ENCODE measurements at places on chromosomes 6 and 20.

DNA sequence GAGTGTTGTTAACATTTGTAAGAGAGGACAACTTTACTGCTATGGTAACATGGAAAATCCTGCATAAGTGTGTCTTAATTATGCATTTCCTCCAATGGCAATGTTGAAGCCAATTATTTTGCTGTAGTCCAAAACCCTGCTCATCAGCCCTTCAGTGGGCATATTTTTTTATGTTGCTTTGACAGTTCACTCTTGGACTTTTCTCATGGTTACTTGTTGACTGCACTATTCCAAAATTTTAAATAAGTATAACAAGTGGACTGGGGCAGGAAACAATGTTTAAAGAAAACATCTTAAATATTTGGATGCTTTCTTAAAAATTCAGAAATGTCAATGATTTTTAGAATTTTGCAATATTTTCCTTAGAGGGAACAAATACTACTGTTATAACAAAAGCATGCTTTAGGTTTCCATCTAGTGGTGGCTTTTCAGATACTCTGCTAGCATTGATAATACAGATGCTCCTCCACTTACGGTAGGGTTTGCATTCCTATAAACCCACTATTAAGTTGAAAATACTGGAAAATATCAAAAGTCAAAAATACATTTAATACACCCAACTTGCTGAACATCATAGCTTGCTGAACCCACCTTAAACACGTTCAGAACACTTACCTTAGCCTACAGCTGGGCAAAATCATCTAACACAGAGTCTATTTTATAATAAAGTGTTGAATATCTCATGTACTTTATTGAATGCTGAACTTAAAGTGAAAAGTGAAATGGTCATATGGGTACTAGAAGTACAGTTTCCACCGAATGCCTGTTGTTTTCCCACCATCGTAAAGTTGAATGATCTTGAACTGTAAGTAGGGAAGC lies 86.4 kb downstream of the ADGRG6 start:
- DNase-seq = no peak

DNA sequence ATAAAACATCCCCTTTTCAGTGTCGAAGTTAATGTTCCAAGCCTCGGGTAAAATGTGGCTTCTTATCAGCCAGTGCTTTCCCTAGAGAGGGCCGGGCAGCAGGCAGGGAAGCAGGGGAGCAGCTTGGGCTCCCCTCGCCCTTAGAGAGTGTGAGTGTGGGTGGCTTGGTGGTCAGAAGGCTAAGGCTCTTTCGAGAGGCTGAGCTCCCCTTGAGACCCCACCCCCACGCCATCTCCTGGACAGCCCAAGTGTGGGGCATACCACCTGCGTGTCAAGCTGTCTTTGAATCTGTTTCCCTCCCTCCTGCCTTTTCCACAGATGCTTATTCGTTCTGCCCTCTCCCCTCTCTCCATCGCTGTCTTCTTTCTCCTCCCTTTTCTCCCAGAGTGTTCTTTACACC lies 95.1 kb upstream of the FOXP4 start:
- DNase-seq = no peak

GRCh38 chr20:39899881-39900280 lies 789.2 kb downstream of the MAFB start:
- DNase-seq = no peak

DNA sequence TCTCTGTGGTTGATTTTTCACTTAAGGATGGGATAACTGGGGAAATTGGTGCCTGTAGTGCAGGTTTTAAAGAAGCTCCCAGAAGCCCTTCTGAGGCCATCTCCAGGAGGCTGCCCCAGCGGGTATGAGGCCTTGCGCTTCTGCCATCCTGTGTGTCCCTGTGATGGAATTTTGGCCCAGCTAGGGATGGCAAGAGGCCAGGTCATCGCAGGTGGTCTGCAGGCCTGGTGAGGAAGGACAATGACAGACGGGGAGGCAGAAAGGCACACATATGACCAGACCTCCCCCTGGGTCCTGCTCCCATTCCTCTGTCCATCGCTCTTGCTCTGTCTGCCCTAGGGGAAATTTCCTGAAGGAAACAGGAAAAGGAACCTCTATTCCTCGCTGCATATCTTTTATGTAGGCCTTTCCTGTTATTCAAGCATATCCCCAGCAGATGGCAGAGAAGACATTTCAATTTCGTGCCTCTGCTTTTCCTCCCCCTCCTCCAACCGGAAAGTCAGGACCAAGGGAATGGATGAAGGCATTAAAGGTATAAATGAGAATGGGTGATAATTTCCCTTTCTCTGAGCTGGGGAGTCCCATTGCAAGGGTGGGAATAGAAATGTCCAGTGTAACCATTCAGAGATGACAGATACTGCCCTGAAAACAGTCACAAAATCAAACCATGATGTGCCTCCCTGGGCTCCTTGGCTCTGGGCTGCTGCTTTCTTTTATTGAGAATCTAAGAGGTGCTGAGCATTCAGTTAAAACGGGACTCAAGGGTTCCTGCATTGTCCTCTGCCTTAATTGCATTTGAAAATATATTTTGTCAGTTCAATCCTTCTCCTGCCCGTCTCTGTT lies 17.6 kb upstream of the HLA-F start:
- peak; percentile 11 for DNase-seq

GRCh38 chr20:36318166-36318565 lies 12.0 kb downstream of the DLGAP4 start:
- DNase-seq = no peak

DNA sequence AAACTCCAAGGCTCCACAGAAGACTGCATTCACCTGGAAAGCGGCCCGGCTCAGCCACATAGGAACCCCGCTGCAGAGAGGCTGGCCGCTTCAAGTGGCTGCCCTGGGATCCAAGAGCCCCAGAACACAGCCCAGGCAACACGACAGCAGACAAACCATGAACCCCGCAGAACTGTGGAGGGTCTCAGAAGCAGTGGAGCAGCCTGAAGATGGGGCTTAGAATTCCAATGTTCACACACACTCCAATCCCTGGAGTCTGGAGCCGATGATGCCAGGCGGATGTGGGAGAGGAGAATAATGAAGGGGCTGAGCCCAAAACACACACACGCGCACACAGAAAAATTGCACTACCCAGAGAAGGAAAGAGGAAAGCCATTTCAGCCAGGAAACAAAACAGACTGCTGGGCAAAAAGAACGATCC lies 52.4 kb downstream of the NINL start:
- DNase-seq = no peak

- DNase-seq = no peak
Measured at GRCh38 chr6:79878142-79878748, 69.1 kb downstream of the ELOVL4 start.

GRCh38 chr6:15290067-15290680 lies 44.3 kb downstream of the JARID2 start:
- DNase-seq = no peak

DNA sequence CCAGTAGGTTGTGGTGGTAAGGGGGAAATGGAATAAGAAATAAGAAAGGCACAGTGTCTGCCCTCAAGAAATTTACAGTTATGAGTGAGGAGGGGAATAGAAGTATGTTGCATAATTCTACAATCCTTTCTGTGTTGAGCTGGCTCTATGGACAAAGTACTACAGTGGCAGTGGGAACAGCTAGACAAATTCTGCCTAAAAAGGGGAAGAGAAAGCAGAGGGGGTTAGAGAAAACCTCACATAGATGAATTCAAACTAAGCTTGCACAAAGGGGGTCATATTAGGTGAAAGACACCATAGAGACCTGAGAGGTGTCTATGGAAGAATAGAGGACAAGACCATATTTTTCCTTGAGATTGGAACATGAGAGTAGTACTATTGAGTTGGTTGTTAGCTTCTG lies 146.9 kb upstream of the VGLL2 start:
- no peak for DNase-seq

DNA sequence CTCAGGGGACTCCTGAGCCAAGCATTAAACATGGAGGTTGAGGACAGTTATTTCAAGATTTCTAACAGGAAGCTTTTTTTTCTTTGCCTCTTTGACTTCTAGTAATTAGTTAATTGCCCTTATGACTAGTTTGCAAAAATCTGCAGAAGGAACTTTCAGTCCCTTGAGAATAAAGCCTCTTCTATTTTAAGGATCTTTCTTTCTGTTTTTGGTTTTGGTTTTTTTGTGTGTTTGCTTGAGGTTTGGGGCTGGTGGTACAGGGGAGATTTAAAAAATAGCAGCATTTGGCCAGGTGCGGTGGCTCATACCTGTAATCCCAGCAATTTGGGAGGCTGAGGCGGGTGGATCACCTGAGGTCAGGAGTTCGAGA lies 259.3 kb downstream of the BMP7 start:
- no peak for DNase-seq

GRCh38 chr6:160215232-160215631 lies 43.4 kb downstream of the SLC22A2 start:
- no peak for DNase-seq

DNA sequence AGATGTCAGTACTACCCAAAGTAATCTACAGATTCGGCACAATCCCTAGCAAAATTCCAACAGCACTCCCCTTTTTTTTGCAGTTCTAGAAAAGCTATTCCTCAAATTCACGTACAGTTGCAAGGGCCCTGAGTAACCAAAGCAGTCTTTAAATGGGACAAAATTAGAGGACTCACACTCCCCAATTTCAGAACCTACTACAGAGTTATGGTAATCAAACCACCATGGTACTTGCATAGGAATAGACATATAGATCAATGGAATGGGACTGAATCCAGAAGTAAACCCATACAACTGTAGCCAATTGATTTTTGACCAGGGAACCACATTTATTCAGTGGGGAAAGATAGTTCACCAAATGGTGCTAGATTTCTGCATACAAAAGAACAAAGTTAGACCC lies 350.8 kb downstream of the CDKAL1 start:
- no peak for DNase-seq

DNA sequence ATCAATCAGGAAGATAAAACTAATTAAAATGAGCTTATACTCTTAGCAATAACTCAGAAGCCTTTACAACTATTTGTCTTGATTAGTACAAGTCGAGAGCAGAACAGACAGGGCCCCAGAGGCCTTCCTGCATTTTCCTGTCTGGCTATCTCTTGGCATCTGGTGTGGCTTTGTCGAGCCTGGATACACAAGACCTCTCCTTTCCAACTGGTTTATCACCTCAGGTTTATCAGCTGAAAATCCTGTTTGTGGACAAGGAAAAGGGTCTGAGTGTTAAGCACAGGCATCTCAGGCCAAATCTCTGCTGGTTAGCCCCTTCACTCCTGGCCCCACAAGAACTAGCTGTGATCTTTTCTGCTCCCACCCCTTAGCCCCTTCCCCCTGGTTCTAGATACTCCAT lies 32.6 kb downstream of the BAK1 start:
- DNase-seq = no peak

- DNase-seq = no peak
Measured at GRCh38 chr6:47111685-47112084, 69.6 kb upstream of the ADGRF1 start.

DNA sequence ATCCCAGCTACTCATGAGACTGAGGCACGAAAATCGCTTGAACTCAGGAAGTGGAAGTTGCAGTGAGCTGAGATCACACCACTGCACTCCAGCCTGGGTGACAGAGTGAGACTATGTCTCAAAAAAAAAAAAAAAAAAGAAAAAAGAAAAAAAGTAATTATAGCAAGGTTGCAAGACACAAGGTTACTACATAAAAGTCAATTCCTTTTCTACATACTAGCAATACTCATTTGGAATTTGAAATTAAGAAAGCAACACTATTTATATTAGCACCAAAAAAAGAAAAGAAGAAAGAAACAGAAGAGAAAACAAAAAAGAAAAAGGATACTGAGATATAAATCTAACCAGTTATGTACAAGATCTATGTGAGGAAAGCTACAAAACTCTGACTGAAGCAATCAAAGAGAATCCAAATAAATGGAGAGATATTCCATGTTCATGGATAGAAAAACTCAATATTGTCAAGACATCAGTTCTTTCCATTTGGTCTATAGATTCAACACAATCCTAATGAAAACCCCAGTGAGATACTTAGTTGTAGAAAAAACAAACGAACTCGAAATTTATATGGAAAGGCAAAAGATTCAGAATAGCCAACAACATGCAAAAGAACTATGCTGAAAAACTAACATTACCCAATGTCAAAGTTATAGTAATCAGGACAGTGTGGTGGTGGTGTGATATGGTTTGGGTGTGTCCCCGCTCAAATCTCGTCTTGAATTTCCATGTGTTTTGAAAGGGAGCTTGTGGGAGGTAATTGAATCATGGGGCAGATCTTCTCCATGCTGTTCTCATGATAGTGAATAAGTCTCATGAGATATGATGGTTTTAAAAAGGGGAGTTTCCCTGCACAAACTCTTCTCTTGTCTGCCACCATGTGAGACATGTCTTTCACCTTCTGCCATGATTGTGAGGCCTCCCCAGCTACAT lies 73.3 kb downstream of the GPX5 start:
- DNase-seq = no peak

DNA sequence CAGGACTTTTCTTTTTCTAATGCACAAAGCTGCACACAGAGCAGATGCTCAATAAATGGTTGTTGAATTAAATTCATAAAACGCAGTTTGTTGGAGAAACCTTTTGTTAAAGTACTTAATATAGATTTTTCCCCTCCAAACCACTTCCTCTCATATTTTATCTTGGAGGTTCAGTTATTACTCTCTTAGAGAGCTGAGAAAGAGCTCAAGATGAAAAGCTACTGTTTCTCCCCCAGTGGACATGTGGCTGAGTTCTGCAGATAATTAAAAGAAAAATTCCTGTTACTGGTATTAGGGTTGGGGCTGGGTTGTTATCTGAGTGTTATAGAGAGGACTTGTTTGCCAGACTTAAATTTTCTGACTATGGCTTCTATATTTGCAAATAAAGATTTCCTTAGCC lies 294.0 kb downstream of the TBC1D7 start:
- DNase-seq = no peak

DNA sequence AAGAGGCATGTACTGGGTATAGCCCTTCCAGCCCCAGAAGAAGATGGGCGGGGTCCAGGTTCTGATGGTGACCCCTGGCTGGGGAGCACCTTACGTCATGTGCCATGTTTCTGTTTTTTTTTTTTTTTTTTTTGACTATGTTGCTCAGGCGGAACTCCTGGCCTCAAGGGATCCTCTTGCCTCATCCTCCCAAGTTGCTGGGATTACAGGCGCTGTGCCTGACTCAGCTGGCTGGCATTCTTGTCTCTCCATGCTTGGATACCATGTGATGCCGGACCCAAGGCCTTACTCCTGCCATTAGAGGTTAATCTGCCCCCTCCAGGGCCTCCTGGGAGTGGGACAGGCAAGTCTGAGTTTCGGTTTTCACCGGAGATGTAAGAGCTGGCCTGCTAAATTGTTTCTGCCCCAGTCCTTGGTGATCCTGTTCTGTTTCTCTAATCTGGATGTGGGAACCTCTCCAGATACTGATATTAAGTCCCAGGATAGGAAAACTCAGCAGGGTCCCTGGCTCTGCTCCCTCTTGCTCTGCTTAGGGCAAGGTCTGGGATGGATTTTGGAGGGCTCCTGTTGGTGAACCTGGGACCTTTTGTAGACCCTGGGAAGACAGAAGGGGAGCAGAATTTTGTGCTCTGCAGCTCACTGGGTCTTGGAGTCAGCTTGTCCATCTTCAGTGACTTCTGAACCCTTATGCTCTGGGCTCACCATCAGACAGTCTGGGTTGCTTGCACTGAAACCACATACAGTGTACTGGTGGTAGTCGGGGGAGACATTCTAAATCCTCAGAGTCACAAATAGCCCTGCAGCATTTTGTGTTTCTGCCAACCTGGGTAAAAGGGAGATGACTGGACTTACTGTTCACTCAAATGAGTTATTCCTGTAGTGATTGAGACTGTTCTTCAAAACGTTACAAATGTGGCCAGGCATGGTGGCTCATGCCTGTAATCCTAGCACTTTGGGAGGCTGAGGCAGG lies 45.1 kb downstream of the PTK7 start:
- DNase-seq = no peak

- no peak for DNase-seq
Measured at GRCh38 chr20:32017711-32018251, 7.5 kb downstream of the CCM2L start.

- DNase-seq = no peak
Measured at GRCh38 chr6:114304304-114304887, 38.4 kb downstream of the HS3ST5 start.
